ENCODE measurements at places on chromosomes 7 and 10.

- no peak for DNase-seq
These were observed 72.8 kb upstream of the GRB10 start for GRCh38 chr7:50855526-50855925.

- no peak for DNase-seq
These were observed 338.2 kb downstream of the SDK1 start for GRCh38 chr7:3639253-3639652.

GRCh38 chr10:124865676-124866075 is 64.1 kb downstream of the ABRAXAS2 start:
- DNase-seq: no peak

DNA sequence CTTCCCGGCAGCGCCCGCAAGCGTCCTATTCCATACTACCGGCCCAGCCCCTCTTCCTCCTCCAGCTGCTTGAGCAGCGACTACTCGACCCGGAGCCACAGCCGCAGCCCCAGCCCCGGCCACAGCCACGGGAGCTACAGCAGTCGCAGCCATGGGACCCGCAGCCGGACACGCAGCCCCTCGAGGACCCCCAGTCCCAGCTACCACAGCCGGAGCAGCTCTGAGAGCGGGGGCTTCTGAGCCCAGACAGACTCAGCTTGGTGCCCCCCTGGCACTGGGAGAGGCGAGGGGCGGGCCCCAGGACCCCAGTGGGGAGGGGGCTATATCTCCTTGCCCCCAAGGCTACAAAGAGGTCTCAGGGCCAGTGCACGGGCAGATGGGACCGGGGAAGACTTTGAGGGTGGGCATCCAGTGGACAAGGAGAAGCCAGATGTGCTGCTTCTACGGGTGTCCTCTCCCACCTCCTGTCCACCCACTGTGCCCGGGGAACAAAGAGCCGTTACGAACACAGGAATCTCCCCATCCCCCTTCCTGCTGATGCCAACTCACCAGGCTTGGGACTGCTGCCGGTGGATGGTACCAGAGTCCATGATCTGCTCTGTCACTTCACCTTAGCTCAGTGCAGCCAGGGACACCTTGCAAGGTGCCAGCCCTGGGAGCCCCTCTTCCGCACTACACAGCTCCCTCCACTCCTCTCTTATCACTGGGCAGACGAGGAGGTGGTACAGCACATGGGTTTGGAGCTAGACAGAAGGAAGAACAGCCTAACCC is 16.7 kb upstream of the HSPB1 start:
- DNase-seq: no peak

- DNase-seq: no peak
These were observed 44.7 kb upstream of the GPR26 start for GRCh38 chr10:123621492-123621891.

GRCh38 chr10:52729271-52730104 is 43.1 kb downstream of the MBL2 start:
- DNase-seq: no peak

DNA sequence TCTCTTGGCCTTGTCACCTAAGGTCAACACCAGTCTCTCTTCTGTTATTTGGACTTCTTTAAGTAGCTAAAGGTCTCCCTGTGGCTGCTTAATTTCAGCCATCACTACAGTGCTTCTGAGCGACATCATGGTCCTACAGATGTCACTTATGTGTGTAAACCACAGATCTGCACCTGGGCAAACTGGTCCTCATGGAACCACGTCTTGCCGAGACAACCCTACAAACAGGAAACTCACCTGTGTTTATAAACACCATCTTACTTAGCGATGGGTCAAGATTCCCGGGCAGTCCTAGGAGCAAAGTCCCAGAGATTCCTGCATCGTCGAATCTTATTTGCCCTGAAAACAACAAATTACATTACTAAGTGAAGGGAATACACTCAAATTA is 27.8 kb downstream of the KLF6 start:
- no peak for DNase-seq

DNA sequence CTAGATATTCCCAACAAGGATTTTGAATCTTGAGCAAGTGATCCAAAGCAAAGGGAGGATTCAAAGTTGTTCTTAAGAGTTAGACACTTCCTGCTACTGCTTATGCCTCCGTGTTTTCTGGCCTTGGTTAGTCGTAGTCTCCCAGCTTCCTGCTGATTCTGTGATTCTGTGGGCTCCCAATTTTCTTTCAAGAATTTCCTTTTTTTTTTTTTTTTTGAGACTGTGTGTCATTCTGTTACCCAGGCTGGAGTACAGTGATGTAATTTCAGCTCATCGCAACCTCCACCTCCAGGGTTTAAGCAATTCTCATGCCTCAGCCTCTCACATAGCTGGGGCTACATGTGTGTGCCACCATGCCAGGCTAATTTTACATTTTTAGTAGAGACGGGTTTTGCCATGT is 4.4 kb upstream of the ITGB8 start:
- DNase-seq: no peak

DNA sequence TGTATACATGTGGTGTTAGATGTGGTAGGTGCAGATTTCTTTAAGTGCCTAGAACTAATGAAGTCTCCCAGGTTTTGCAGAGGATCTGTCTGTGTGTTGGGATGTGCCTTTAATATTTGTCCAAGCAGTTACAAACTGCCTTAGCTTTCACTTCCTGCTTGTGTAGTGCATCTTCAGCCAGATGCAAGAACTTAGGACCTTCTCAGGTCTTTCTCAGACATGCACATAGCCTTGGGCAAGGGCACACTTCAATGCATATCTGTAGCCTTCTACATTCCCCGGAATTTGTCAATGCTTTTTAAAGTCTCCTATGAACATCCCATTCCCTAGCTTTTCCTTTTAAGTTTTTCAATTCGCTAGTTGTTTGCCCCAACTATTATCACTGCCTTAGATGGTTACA is 47.2 kb upstream of the SLC39A12 start:
- DNase-seq: no peak

DNA sequence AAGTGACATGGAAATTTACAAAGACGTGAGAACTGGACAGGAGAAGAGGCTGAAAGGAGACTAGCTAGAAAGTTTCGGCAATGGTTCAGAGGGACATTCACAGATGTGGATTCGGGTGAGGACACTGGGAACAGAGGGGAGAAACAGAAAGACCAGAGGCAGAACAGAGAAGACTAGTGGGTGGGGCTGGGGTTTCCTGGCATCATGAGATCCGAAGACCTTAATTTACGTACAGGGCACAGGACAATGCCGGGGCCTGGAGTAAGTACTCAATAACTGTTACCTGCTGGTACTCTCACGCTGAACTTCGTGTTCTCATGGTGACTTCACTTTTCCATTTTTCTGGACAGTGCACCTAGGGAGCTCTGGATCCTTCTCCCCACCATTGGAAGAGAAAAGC is 53.5 kb downstream of the VOPP1 start:
- no peak for DNase-seq

DNA sequence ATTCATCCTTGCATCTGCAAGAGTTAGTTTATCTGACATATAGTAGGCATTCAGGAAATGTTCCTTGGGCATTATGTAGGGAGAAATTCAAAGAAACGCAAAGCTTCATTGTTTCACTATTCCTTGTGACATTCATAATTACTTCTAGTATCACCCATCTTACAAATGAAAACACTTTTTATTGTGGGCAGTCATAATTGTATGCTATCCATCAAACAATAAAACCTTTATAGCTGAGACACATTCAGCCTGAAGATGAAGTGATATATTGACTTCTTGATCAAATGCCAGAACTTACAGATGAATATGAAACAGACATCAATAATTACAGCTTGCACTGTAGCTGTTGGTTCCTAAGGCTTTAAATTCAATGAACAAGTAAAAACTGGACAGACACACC is 36.4 kb downstream of the FAM204A start:
- no peak for DNase-seq

- DNase-seq: no peak
These were observed 3.0 kb upstream of the EBF3 start for GRCh38 chr10:129966889-129967578.

DNA sequence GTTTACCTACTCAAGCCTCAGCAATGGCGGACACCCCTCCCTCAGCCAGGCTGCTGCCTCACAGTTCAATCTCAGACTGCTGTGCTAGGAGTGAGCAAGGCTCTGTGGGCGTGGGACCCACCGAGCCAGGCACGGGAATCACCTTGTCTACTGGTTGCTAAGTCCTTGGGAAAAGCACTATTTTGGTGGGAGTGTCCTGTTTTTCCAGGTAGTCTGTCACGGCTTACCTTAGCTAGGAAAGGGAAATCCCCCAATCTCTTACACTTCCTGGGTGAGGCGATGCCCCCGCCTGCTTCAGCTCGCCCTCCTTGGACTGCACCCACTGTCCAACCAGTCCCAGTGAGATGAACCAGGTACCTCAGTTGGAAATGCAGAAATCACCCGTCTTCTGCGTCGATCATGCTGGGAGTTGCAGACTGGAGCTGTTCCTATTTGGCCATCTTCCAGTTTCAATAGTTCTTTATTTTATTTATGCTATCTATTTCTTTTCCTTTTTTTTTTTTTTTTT is at the start of gene HYAL4:
Gene HYAL4, plus strand, starts transcription at position 458 of the 508 bp plus-strand sequence. CDS start 23,105 bp downstream, outside the sequence.
- DNase-seq: no peak

DNA sequence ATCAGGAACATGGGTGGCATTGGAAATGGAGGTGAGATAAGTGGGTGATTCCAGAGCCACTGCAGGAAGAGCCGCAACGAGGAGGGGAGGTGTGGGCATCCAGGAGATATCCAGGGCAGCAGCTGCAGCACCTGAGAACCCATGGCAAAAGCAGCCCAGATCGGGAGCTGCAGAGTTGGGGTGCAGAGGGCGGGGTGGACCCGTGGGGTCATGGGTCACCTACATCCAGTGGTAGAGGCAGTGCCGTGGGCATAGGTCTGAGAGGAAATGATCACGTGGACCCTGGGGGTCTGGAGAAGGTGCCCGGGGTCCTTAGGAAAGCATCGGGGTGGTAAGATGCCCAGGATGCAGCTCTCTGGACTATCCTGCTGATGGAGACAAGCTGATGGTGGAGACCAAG is 530.0 kb downstream of the GLRX3 start:
- DNase-seq: no peak

- DNase-seq: no peak
These were observed 141.6 kb downstream of the CPEB3 start for GRCh38 chr10:92149261-92149660.

DNA sequence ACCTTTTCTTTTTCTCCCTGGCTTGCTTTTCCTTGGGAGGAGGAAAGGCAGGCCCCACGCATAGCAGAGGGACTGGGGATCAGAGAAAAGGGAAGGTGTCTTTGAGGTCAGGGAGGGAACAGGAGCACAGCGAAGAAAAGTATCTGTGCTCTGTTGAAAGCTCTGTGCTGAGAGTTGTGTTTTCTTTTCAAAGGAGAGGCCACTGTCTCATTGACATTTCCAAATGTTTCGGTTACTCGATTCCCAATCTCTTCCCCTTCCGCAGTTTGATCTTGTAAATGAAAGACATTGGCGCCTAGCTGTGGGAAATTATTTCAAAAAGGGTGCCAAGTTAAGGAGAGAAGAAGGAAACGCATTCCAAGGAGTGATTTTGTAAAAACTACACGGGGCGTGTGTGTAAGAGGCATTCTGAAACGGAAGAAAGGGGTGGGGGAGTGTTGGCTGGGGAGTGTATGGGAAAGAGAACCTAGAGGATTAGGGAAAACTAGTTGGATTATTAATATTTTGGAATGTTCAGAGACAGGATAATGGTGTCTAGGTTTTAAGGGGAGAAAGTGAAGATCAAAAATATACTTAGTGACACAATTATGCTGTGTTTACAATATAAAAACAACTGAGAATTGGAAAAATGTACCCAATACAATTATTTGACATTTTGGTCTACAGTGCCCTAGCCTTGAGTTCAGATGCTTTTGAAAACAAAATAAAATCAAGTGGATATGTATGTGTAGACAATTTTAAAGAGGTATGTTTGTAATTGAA is 708 bp downstream of the KLHDC10 start:
- DNase-seq: no peak

DNA sequence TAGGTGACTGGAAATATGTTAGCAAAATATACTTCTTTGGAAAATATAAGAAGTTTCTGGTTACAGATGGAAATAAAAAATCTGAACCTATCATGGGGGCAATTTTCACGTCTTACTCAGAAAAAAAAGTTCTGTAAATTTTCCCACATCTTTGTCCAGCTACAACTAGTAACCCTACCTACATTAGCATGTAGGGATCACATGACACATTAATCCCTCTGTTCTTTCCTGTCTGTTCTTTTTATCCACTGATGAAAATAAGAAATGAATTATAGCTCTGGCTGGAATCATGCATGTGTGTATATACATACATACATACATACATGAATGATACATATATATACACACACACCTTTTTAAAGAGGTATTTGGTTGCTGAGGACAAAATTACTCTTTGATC is 3.6 kb upstream of the FAM53B start:
- DNase-seq: no peak

DNA sequence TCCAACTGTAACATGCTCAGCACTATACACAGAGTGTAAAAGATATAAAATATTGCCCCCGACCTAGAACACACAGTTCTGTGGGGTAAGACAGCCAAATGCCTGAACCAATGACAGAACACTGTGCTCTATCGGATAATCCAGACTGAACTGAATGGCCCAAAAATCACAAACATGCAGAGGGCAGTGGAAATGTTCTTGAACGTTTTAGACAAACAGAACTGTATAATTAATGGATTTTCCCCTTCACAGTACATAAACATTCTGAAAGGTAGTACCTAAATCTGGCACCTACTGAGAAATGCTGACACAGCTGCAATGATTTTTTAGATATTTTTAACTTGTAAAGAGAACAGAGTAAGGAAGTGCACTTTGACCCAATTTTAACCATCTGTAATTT is 33.4 kb downstream of the PARD3 start:
- DNase-seq: no peak

- DNase-seq: no peak
These were observed 1.2 kb upstream of the ITGB1 start for GRCh38 chr10:32959006-32959920.

- no peak for DNase-seq
These were observed 27.9 kb downstream of the GNG11 start for GRCh38 chr7:93949423-93949822.

- DNase-seq: no peak
These were observed 1104.2 kb upstream of the LRRN3 start for GRCh38 chr7:109986701-109987100.

GRCh38 chr7:157427811-157428553 is 91.2 kb downstream of the DNAJB6 start:
- no peak for DNase-seq

- DNase-seq: no peak
These were observed 118.9 kb downstream of the CDK14 start for GRCh38 chr7:90715067-90715466.

- no peak for DNase-seq
These were observed 82.9 kb downstream of the OTUD1 start for GRCh38 chr10:23521735-23522134.

Data from CD4-positive, alpha-beta memory T cell (primary cell).